Stimulated activated CD8-positive, alpha-beta memory T cell treated with anti-CD3 and anti-CD28 coated beads, Interleukin-2, amount 100 ng/mL, for 1 hour (primary cell): ENCODE measurements at places on chromosomes 1 and 21.

DNA sequence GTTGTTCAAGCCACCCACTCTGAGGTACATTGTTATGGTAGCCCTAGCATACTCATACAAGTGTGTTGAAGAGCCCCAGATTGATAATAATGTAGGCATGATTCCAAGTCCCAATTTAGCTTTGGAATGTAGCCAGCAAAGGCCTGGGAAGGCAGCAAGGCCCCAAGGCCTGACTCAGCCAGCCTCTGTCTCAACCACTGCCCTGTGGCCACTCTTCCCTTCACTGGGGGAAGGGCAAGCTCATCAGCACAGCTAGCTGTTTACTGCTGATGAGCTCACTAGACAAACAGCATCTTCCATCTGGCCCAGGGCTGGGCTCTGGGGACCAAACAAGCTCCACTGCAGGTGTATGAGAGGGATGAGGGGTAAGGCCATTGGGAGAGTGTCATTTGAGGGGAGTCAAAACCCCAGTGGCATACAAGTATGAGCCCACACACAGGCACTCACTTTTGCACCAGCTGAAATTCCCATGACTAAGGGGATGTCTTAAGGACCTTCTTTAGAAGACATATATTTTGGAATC, 2.2 kb upstream of the IRF6 start:
- no peak for DNase-seq

DNA sequence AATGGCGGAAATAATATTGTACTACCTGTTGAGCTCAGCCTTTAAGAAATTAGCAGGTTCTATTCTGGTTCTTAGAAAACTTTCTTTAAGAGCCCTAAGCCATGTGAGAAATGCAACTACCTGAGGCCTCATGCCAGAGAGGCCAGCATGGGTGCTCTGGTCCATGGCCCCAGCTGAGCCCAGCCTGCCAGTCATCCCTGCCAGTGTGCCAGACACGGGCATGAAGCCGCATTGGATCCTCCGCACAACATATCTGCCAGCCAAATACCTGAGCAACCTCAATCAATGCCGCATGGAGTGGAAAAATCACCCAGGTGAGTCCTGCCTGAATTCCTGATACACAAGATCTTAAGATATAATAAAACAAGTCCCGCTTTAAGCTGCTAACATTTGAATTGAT, 91.8 kb downstream of the C21orf91 start:
- DNase-seq = no peak

DNA sequence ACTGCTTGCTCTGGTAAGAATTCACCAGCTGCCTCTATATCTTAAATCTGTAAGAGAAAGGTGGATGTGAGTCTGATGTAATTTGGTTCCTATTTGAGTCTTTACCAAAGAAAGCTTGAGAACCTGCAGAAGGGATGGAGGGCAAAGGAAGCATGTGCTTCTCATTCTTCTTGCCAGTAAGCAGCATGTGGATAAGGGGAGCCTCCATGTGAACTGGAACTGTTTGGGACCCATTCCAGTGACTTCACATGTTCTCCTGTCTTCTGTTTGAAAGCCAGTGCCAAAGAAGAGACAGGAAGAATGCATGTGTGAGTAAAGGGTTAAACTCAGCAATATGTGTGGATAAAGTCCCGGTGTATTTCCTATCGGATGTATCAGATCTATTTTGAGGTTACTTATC, 119.6 kb upstream of the ADGRL2 start:
- no peak for DNase-seq

GRCh38 chr1:221961532-221962292, 219.8 kb upstream of the DUSP10 start:
- peak; percentile 14 for DNase-seq

DNA sequence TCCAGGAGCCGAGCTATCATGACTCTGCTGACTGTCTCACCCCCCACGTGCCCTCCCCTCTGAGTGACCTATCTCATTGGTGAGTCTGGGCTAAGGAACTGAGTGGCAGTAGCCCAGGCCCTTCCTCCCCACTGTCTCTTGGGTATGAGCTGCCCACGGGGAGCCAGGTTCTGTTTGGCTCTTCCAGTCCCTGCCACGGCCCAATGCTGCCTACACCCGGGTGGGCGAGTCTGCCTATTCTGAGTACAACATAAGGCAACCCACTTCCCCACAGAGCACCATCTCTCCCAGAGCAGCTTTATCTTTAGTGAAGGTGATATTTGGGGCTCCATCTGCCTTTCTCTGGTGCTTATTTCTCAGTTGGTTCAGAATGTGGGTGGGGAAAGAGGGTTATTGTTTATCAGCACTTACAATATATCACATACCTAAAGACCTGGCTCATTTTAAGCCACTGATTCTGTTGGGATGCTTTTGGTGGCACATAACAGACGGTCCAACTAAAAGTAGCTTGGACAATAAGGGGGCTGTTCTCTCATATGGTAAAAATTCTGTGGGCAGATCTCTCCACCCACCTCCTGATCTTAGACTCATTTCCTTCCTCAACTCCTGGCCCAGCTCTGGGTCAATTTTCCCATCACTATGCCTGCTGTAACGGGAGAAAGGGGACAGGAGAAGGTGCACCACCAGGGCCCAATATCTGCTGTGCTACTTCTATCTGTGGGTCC, 27.7 kb upstream of the VWA5B1 start:
- no peak for DNase-seq

DNA sequence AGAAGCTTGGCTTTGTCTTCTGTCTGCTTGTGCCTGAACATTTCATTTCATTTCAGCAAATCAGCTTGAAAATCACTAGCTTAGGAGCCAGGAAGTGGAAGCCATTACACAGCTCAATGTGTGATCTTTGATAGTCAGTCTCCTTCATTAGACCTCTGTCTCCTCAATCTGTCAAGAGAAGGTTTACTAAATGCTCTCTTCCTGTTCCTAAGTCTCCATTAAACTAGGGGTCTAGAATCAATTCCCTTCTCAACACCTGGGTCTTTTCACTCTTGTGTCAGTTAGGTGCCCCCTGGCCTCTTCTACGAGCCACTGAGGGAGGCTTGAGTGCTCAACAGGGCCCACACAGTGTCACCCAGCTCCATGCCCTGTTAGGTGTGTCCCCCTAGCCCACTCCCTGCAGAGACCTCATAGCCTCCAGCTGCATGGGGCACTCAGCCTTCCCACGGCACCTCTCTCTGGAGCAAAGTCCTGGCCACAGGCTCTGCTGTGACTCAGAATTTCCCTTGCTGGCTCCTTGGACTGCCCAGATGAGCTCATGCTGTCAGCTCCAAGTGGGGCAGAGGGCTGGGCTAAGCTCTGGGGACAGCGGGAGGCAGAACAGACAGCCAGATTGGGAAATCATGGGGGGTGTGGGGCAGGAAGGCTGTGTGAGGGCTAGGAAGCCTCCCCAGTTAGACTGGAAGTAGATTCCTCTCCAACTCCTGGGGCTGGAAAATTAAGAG, 115.7 kb upstream of the IPO9 start:
- DNase-seq = no peak

- no peak for DNase-seq
Observed at GRCh38 chr21:34971656-34972055, 77.4 kb downstream of the RUNX1 start.

DNA sequence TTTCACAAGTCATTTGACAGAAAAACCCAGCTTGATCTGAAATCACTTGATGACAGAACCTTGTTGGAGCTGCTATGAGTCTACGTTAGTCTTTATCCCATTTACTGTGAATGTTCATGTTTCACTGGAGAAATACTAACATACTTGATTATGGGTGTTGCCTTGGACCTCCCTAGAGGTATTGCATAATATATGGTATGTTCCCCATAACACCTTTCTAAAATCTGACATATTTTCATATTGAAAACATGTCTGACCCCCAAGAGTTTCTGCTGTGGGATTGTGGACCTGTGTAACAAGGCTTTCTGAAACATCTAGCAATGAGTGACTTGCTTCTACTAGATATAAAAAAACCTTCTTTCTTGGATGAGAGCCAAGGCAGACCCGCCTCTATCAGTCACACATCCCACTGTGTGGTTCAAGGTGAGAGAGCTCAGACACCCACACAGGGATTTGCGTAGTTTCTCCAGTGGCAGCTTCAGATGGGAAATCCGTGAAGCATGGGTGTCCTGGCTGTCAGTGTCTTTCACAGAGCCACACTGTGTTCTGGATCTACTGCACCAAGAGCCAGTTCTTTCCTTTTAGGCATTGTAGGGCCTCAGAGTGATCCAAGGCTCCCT, 4.6 kb downstream of the NENF start:
- DNase-seq = no peak

DNA sequence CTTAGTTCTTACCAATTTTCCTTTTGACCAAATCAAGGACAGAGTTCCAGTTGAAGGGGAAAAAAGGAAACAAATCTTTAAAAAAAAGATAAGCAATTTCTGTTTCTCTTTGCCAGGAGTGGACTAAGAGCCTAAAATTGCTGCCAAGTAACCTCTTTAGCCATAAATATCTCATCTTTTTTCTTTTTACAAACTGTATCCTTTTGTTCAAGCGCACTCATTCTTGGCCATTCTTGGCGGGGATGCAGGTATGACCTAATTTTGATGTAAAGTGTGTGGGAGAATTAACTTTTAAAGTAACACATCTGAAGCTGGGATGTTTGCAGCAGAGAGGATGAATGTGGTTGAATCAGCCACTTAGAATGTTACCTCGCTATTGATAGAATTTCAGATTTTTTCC, 13.4 kb upstream of the KIF1B start:
- DNase-seq = no peak

DNA sequence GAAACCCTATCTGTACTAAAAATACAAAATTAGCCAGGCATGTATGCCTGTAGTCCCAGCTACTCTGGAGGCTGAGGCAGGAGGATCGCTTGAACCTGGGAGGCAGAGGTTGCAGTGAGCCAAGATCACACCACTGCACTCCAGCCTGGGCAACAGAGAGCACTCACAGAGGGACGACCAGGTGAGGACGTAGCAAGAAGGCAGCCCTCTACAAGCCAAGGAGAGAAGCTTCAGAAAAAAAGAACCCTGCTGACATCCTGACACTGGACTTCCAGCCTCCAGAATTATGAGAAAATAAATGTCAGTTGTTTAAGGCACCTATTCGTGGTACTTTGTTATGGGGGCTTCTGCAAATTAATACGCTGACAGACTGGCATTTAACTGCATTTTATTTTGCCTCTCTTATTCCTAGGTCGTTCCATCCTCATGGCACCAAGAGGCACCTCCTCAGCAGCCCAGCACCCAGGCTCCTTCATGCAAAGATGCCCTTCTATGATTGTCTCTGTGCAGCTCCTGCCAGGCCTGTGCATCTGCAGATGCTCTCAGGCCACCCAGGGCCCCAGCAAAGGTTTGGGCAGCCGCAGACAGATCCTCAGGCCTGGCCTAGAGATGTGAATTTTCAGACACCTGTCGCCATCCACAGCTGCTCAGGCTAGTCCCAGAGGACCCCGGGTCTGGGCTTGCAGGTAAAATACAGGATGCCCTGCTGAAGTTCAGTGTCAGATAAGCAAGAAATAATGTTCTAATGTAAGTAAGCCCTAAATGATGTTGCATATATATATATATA, 86.0 kb upstream of the COX20 start:
- no peak for DNase-seq

GRCh38 chr1:53410100-53410541, 49.1 kb upstream of the DMRTB1 start:
- no peak for DNase-seq

- no peak for DNase-seq
Observed at GRCh38 chr21:45998871-45999580, 17.5 kb downstream of the COL6A1 start.

GRCh38 chr1:25873120-25873519, 2.4 kb downstream of the PAQR7 start:
- DNase-seq = no peak

- no peak for DNase-seq
Observed at GRCh38 chr1:218226005-218226404, 59.1 kb upstream of the RRP15 start.

DNA sequence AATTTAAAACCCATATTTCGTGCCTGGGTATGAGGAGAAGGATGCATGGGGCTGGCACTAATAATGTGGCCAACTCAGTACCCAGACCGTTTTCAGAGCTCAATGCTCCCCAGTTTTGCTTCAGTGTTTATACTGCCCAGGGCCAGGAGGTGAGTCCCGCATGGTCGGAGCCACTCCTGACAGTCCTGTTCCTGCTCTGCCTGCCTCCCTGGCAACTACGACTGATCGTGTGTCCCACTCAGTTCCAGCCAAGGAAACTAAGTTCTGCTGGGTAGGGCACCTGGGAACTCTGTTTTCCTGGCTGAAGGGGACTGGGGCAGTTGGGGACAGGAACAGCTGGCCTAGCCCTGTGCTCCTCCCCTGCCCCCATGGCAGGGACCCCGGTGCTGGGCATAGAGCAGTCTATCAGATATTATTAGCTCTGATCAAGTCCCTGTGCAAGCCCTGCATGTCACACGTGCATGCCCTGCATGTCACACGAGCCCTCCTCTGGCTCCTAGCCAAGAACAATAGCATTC, 19.2 kb downstream of the S100A7 start:
- DNase-seq = no peak

DNA sequence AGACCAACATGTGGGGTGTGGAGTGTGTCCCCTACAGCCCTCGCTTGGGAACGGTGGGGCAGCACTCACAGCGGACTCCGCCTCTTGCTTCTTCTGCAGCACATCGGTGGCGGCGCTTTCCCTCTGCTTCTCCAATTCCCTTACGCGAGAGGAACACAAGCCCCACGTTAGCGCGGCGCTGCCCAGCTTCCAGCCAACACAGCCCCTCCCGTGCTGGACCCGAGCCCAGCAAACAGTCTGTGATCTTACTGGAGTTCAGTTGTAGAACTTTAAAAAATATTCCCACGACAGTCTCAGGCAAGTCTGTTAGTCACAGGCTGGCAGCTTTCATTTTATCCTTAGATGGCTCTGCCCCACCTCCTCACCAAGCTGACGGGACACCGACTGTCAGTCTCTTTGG, 13.6 kb downstream of the THAP3 start:
- DNase-seq = no peak

DNA sequence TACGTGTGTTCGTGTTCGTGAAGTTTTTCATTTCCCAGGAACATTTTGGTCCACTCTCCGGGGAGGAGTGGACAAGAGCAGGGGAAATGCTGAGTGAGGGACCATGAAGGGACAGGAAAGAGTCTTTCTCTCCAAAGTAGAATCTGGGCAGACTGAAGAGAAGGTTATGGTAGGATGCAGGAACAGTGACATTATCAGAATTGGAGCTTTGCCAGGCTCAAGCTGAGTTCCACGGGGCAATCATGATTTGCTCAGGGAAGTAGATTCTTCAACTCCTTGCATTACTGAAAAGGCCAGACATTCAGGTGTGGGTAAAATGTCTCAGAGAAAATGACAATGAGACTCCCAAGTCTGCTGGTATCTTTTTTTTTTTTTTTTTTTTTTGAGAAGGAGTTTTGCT, 16.6 kb downstream of the ATP1A4 start:
- no peak for DNase-seq

DNA sequence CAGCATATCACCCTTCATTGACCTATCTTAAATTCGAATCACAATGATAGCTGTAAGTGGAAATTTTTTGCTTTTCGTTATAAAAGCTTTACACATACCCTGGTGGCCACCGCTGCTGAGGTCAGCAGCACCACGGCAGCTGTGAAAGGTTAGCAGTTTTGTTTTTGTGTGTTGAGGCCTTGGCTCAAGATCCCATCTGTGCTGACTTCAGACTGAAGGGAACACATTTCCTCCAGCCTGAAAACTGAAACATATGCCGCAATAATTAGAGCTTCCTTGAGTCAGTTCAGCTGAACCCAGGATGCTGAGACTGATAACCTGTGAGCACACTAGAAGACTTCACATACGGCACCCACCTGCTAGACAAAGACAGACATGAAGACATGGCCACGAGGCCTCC, 103.0 kb downstream of the SMYD3 start:
- DNase-seq = no peak

GRCh38 chr1:173479649-173480048, 2.5 kb downstream of the PRDX6 start:
- DNase-seq = no peak

GRCh38 chr1:222413991-222414549, 133.8 kb downstream of the HHIPL2 start:
- no peak for DNase-seq
